ENCODE measurements at places on chromosomes 11 and 22.

GRCh38 chr11:77303328-77303727 is 1.8 kb upstream of the GDPD4 start:
- DNase-seq, result no peak

DNA sequence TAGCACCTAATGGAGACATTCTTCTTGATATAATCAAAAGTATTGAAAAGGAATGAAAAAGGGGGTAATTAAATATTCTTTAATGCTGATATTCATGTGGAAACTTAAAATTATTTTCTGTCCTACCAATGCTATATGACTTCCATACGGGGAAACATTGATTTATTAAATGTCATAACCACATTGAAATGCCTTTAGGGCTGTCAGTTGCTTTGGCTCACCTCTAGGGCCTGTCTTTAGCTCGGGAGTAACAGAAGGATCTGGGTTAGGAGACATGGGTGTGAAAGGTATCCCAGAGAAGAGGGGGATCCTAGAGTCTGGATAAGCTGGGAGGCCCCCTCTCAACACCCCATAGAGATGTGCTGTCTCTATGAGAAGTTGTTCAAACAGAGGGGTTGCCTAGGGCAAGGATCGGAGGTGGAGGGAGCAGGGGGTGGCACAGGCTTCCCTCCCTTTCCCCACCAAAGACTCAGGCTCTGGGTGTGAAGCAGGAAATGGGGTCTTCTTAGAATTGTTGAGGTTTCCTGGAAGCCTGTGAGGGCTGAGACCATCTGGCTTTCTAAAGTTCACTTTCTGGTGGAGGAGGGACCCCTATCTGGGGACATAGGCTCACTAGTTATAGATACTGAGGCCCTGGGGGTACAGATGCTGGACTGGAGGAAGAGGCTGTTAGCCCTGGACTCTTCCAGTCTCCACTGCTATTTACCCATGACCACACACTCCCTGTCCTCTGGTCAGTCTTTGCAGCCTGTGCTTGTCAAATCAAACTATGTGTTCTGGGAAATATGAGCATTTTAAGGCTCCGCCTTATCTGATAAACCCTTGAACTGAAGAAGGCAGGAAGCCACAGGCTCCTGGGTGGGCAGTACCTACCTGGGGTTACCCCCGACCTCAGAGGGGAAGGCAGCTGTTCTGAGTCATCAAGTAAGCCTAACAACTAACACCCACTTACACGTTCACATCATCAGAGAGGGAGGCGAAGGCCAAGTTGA is 55.8 kb upstream of the RRAS2 start:
- DNase-seq, result no peak

GRCh38 chr11:112620621-112621394 is 340.4 kb upstream of the NCAM1 start:
- no peak for DNase-seq

GRCh38 chr11:114367244-114367957 is 32.9 kb downstream of the C11orf71 start:
- no peak for DNase-seq

- DNase-seq, result peak; percentile 47
These were observed 923.3 kb downstream of the KCNA4 start for GRCh38 chr11:29093416-29094120.

DNA sequence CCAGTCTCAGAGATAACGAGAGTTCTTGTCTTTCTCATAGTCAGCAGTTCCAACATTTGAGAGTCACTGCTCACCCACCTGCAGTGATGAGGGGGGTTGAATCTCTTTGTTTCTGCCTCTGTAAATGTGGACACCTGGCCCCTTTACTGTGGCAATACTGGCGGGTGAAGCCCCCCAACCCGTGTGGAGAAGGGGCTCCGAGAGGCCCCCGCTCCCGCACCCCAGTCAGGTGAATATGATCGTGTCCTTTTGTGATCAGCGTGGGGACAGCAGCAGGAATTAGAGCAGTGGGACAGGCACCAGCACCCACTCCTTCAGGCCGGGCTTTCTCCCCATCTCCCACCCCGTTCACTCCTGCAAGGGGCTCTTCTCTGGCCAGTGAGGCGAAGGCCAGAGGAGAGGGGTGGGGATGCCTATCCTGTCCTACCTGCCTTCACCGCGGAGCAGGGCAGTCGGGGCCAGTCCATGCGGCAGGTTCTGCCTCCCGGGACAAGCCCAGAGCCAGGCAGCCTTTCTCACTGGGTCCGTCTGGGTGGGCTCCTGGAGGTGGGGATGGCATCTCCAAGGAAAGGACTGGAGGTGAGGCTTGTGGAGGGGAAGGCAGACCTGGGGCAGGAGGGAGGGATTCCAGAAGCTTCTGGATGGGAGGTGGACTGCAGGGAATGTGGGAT is 12.7 kb upstream of the CELSR1 start:
- no peak for DNase-seq

- DNase-seq, result no peak
These were observed 7.8 kb downstream of the SOX10 start for GRCh38 chr22:37976547-37976946.

GRCh38 chr22:44676441-44677352 is 25.3 kb upstream of the PRR5 start:
- DNase-seq, result no peak

- DNase-seq, result no peak
These were observed 18.4 kb downstream of the ZMAT5 start for GRCh38 chr22:29748248-29748893.

- peak; percentile 28 for DNase-seq
These were observed 1.0 kb downstream of the ARHGAP8 start for GRCh38 chr22:44753189-44754042.

DNA sequence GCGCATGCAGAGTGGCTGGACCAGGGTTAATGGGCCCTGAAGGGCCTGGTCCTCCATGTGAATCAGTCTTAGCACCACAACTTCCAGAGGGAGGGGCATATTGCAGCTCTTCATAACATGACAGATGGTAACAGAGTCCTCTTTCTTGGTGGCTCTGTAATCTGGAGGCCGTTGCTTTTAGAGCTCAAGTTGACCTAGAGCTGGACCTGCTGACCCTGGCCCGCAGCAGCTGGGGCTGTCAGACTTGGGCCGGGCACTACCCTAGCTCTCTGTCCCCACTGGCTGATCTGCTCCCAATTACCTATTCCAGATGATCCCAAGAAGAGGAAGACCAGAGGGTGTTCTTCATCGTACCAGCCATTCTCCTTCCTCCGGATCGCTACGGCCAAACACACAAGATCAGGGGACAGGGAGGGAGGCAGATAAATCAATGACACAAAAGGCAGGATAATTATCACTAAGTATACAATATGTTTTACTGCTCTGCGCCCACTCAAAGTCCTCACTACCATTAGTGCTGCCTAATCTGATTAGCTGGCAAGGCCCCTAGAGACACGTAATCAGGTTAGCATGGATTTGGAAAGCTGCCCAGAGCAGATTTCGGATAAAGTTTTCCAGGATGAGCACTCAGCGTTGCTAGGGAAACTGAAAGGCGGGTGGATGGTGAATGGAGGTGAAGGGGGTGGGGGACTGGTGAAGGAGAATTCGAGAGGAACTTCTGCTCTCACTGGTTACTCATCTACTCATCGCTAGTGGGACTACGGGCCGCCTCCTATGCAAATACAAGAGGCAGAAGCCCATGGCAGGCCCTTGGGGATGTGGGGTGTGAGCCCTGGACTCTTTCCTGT is 64.5 kb upstream of the PHOX2A start:
- DNase-seq, result peak; percentile 95

- DNase-seq, result no peak
These were observed 514.7 kb downstream of the CNTN5 start for GRCh38 chr11:99535406-99535805.

DNA sequence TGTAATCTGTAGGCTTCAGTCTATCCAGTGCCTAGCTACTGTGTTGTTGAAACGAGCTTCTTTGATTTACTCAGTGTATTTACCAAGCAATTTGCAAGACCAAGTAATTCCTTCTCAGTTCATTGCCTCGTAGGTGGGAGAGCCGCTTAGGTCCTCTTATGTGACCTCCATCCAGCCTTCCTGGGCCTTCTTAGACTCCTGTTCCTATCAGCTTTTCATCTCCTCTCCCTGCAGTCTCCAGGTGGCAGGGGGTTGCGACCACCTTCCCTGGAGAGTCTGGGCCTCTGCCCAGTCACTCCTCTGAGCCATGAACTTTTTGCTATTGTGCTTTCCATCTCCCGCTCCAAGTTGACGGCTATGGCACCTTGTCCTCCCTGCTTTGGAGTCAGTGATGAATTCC is 251.8 kb downstream of the KIRREL3 start:
- no peak for DNase-seq

DNA sequence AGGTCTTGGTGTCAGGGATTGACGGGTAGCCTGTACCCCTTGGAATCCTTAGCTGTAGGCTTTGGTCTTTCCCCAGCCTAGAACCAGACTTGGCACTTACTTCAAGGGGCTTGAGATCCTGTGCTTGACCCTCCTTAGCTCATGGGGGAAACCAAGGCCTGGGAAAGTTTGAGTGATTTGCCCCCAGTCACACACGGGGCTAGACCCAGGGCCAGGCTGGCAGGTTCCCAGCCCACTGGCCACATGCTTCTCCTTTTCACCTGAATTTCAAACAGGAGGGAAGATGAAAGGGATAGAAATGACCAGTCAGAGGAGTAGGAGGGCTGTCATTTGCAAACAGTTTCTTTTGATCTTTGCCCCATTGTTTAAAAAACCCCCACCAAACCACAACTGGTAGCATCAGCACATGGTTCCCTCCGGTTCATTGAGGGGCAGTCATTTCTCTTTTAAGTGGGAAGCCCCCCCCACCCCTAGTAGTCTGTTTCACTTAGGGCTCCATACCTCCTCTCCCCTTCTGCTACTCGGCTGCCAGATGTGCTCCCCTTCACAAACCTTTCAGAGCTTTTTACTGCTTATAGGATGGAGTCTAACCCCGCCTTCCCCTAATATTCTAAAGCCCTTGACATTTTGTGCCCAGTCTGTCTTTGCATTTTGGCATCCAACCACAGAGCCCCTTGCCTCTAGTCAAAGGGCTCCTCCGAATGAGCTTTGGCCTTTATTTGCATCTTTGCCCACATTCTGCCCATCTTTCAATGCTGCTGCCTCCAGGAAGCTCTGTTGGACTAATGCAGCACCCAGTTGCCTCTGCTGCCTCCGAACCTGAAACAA is 37.6 kb downstream of the ZNRF3 start:
- DNase-seq, result no peak

- DNase-seq, result no peak
These were observed 61.9 kb downstream of the CYB5R2 start for GRCh38 chr11:7611411-7611810.

GRCh38 chr11:70146299-70146698 is 56.8 kb upstream of the FADD start:
- no peak for DNase-seq

- peak; percentile 84 for DNase-seq
These were observed 20.9 kb upstream of the UPB1 start for GRCh38 chr22:24474221-24474620.

GRCh38 chr22:37566903-37567798 is 6.9 kb downstream of the CDC42EP1 start:
- no peak for DNase-seq

GRCh38 chr11:127194521-127194920 is 194.0 kb upstream of the KIRREL3 start:
- DNase-seq, result no peak

DNA sequence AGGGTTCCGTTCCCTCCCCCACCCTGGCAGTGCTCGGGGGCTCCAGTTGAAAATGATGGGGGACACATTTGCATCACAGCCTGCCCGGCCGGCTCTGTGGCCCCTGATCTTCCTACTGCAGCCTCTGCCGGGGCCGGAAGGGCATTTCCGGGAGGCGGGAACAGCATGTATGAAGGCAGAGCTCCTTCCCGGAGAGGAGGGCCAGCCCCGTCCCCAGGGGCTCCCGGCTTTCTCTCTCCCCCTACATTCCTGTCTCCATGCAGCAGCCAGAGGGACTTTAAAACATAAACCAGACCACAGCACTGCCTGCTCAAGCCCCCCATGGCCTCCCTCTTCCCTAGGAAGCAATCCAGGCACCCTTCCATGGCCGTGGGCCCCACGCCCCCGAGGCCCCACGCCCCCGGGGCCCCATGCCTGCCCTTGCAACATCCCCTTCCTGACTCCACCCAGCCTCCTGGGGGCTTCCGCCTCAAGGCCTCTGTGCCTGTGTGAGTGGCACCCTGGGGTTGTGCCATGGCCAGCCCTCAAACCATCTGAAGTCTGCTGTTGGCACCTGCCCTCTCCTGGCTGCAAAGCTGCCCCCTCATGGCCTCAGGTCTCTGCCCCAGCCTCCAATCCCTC is 73.1 kb downstream of the CDKN1C start:
- DNase-seq, result no peak

DNA sequence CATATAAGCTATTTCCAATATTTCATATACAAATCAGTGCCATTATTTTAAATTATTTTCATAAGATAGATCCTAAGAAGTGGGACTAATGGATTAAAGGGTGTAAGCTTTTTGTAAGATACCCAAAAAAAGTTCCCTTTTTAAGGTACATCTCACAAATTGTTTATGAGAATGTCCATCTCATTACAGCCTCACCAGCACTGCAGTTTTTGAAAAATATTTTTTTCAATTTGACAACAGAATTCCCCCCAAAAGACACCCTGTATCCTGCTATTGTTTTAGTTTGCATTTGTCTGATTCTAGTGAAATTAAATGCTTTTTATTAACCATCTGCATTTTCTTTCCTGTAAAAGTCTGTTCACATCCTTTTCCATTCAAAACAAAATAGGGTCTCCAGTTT is 69.0 kb downstream of the TIMP3 start:
- DNase-seq, result no peak

- DNase-seq, result no peak
These were observed 22.3 kb downstream of the DHCR7 start for GRCh38 chr11:71425860-71426259.

DNA sequence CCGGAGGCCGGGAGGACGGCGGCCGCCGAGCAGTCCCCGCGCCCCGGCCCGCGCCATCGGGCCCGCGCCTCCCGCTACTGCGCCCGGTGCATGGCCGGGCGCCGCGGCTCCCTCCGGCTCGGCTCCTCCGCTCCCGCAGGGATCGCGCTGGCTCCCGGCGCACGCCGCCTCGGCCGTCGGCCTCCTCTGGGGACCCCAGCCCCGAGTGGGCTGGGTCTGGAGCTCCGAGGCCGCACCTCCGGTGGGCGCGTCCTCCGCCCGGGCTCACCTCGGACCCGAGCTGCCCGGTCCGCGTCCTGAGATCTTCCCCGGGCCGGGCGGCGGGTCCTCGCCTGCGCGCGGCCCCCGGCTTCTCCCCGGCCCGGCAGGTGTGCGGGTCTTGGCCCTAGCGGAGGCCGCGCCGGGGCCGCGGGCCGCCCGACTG is 251 bp downstream of the SHISA8 start:
- no peak for DNase-seq

GRCh38 chr11:113317339-113317738 is 3.0 kb downstream of the TTC12 start:
- no peak for DNase-seq

DNA sequence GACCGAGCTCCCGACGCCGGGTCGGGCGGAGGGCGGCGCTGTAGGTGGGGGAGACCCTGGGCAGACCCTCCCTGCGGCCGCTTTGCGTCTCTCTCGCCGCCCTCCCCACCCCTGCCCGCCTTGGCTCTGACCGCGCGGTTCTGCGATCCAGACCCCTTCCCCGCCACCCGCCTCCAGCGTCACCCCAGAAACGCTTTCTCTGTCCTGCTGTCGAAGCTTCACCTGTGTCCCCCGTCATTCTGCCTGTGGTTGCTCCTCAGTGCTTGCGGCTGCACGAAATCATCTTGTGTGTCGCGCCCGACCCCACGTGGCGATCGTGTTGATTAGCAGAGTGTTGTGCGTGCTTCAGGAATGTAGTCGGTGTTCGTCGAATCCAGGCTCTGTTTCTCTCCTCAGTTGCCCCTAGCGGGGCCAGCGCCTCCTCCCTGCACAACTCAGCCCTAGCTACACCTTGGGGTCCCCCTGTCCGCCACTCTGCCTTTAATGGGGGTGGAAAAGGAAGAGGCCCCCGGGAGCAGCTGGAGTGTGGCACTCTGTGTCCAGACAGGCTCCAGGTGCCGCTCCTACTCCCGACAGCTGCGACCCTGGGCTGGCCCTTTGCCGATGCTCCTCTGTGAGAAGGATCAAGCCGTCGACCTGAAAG is 851 bp downstream of the PTDSS2 start:
- DNase-seq, result no peak

Measured in non-pigmented ciliary epithelial cell (primary cell).